AG08395 (cell line): ENCODE measurements at places on chromosomes 7 and 10.
A peak's percentile ranks its signal among the peaks of the same experiment; 100 is the strongest.

GRCh38 chr7:6278749-6279310 is 6.4 kb upstream of the CYTH3 start:
- no peak for DNase-seq

DNA sequence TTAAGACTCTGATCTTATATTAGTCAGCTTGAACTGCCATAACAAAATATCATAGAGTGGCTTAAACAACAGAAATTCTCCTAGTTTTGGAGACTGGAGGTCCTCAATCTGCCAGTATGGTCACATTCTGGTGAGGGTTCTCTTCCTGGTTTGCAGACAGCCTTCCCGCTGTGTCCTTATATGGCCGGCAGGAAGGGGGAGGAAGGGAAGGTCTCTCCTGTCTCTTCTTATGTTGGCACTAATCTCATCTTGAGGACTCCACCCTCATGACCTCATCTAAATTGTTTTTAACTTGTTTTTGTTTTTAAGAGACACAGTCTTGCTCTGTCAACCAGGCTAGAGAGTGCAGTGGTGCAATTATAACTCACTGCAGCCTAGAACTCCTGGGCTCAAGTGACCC is 53.1 kb downstream of the VPS41 start:
- no peak for DNase-seq

GRCh38 chr10:20955355-20955893 is 58.3 kb upstream of the NEBL start:
- DNase-seq: no peak

GRCh38 chr7:36637417-36637816 is 86.9 kb downstream of the AOAH start:
- DNase-seq: no peak

DNA sequence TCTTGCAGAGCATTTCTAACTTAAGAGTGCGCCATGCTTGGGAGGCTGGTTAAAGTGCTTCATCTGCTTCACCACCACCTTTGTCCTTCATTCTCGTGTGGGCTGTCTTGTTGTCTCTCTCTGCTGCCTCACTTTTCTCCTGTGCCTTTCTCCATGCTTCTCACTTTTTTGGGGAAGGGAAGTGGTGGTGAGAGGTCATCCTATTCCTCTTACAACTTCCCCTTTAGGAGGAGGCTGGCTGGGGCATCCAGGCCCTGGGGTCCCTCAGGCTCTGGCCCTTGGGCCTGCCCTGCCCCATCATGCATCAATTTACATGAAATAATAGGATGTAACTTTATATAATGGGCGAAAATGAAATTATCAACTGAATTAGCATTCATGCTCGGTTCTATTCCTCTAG is 39.9 kb upstream of the PIP4K2A start:
- DNase-seq: no peak

DNA sequence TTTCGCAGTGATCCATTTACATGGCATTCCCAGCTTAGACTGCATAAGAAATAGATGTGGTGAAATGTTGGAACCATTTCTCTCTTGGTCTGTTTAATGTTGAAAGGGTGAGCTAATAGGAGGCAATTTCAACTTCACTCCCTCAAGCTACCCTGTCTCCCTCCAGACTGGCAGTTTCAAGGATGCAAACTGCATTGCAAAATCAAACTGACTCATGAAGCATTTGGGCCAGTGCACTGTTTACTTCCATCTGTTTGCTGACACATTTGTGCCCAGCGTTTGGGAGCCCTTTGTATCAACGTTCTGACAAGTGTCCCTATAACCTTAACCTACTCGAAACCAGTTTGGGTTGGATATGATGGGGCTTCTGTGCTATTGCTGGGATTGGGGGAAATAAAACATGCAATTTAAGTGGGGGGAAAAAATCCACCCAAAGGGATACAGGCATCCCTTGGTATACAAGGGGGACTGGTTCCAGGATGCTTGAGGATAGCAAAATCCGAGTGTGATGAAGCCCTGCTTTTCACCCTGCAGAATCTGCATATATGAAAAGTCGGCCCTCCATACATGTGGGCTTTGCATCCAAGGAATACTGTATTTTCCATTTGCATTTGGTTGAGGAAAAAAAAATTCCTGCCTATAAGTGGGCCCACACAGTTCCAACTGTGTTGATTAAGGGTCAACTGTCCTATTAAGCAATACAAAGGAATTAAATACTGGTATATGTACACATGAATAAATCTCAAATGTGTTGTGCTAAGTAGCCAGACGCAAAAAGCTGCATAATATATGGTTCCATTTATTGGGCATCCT is 15.6 kb downstream of the RHEB start:
- peak; percentile 79 for DNase-seq

GRCh38 chr10:5510281-5511072 is 11.1 kb upstream of the CALML5 start:
- no peak for DNase-seq

DNA sequence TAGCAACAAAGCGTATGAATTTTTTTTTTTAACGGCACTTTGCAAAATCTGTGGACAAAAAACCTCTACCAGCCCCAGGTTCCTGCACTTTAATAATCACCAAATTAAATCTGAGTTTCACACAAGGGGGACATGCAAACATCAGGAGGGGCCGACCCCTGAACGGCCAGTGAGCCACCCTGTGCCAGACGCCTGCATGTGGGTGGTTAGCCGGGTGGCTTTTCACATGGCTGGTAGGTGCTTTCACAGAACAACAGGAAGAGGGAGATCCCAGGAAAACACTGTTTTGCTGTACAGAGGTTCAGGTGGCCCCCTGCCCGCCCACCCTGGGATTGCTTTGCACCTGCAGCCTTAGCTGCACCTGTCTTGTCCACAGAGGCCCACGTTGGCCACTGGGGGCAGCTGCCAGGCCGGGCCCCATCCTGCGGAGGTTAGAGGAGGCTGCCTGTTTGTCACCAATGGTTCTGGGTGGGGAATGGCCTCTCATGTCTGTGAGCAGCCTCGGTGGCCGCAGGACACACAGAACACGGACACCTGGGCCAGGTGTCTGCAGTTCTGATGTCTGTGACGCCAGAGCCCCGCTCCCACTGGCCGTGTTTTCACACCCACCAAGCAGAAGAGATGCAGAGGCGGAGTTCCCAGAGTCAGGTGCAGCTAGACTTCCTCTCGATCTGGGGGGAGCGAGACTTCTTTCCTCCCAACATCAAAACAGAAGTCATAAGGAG is 107.7 kb downstream of the FAM53B start:
- DNase-seq: no peak

GRCh38 chr7:149460493-149461277 is at the start of gene ZNF777:
TSS of gene ZNF777 (minus strand) at chr7:149461062. CDS start at chr7:149456022, 5,040 bp downstream.
- DNase-seq: peak; percentile 95
